GM23248 (cell line): ENCODE measurements at places on chromosomes 11 and 22. TPM values are rescaled to one million over a fixed set of nuclear protein-coding genes. Genes with fewer than 3 reads are reported as not detected.

The SCO2 gene
- 8.4 and 17.5 TPM in 2 replicates for total RNA-seq

DNA sequence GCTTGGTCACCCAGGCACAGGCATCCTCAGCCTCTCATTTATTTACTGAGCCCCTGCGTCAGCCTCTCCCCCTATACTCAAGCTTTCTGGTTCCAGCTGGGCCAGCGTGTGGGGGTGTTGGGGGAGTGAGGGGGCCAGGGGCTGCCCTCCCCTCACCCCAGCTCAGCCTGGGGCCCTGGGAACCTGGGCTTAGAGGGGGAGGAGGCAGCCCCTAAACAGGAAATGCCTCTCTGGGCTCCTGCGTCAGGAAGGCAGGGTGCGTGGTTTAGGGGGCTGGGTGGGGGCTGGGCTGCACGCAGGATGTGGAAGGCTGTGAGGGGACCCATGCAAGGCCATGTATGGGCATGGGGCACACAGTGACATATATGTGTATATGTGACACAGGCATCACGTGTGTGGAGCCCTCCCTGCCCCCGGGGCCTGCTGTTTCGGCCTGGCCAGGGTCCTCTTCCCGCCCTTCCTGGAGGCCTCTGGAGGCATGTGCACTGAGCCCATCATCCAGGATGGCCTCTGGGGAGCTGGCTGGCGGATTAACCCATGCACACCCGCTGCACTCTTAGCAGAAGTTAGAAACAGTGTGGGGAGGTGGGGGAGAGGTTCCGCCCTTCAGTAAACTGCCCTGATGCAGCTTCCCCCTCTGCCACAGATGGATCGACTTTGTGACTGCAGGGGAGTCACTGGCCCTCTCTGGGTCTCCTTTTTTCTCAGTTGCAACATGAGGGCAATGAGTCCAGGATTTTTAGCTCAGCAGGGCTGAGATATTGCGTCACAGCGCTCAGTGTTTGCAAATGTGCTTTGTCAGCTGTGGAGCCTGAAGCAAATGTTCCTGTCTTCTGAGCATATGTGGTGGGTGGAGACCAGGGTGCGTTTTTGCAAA lies 1.1 kb upstream of the CD248 start:
- peaks cover 33% of the 10 kb centered on the region for H3K4me1 ChIP-seq
- H3K27me3 ChIP-seq, result no peaks in the 10 kb centered on the region
- H3K36me3 ChIP-seq, result no peaks in the 10 kb centered on the region
- H3K4me3 ChIP-seq, result peak overlapping the region; percentile 87
- H3K27ac ChIP-seq, result peak overlapping the region; percentile 94

The CARNS1 gene
- 0.38 and 0.43 TPM in 2 replicates for total RNA-seq

DNA sequence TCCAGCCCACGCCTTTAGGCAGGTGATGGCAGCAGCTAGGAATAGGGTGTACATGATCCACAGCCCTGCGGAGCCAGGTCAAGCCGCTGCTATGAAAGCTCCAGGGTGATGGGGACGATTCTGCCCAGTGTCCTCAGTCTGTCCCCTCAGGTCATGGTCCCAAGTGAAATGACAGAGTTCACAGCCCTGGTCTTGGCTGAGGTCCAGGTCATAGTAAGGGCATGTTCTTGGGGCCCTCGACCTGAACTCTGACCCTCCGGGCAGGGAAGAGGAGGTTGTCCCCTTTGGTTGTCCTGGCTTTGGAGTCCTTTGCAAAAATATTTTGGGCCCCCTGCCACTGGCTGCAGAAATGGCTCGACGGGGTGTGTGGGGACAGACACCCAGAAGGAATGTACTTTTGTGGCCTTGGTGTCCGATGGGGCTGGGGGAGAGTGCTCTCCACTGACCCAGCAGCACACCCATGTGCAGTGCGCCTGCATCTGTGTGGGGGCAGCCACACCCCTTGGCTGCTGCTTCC lies 7.3 kb downstream of the C22orf31 start:
- no peaks in the 10 kb centered on the region for H3K36me3 ChIP-seq
- no peak overlapping the region for H3K27ac ChIP-seq
- DNase-seq, result no peak
- H3K4me3 ChIP-seq, result no peak overlapping the region
- no peaks in the 10 kb centered on the region for H3K4me1 ChIP-seq
- no peaks in the 10 kb centered on the region for H3K27me3 ChIP-seq

GRCh38 chr22:19713650-19714311 lies 522 bp upstream of the SEPTIN5 start:
- DNase-seq, result peak; percentile 47
- 0 out of 2 replicates have a peak, but pooled peaks cover 6% of the 10 kb centered on the region for H3K4me1 ChIP-seq
- H3K27me3 ChIP-seq, result no peaks in the 10 kb centered on the region
- no peaks in the 10 kb centered on the region for H3K36me3 ChIP-seq
- H3K4me3 ChIP-seq, result peak overlapping the region; percentile 36
- H3K27ac ChIP-seq, result no peak overlapping the region

DNA sequence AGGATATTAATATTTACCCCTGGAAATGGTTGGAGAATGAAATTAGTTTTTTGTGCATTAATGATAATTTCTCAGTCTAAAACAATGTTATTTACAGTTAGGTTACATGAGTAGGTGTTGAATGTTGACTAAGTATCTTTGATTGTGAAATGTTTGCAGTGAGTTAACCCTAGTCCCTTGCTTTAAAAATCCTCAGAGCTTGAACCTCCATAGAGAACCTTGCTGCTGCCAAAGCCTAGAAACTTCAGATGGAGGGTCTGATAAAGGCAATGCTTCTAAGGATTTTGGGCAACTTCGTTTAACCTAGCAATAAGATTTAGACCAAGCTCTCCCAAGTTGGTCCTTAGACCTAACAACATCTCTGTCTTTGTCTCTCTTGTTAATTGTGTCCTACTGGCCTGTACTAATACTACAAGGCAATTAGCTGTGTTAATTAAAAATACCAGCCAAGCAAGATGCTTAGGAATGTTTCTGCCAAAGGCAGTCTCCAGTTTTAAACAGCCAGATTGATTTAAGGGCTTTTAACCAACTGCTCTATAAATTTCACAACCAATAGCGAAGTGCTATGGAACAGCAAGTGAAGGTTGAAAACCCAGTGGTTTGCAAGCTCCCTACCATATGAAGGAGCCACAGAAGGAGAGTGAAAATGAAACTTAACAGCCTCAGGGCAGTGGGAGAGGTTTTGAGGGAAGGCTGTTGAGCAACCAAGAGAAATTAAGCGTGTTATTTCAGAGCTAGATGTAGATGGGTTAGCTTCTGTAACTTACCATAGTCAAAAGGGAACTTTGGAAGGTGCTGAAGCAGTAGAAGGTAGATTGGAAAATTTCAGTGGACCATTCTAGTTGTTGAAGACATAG lies 295.9 kb upstream of the ANO5 start:
- no peaks in the 10 kb centered on the region for H3K4me1 ChIP-seq
- no peaks in the 10 kb centered on the region for H3K36me3 ChIP-seq
- H3K27ac ChIP-seq, result no peak overlapping the region
- H3K4me3 ChIP-seq, result no peak overlapping the region
- no peak for DNase-seq

GRCh38 chr11:7759010-7759409 lies 37.7 kb downstream of the OR5P2 start:
- no peak overlapping the region for H3K4me3 ChIP-seq
- 0 out of 2 replicates have a peak, but pooled peaks cover 5% of the 10 kb centered on the region for H3K27me3 ChIP-seq
- no peak overlapping the region for H3K27ac ChIP-seq
- DNase-seq, result no peak
- H3K36me3 ChIP-seq, result no peaks in the 10 kb centered on the region

DNA sequence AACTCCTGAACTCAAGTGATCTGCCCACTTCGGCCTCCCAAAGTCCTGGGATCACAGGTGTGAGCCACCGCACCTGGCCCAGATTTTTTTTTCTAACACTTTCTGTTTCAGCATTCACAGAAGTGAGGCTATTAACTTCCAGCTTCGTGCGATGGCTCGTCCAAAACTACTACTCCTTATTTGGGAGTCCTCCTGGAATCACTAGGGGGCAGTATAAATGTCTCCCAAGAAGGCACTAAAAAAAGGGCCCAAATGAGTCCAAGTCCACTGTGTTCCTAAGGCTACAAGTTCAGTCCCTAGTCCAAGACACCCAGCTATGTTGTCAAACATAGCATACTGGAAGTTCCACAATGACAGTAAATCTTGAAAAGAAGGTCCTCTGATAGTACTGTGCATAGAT lies 63.2 kb upstream of the BIRC3 start:
- H3K4me3 ChIP-seq, result no peak overlapping the region
- peaks cover 29% of the 10 kb centered on the region for H3K4me1 ChIP-seq
- H3K27ac ChIP-seq, result no peak overlapping the region
- peak; percentile 32 for DNase-seq
- H3K36me3 ChIP-seq, result no peaks in the 10 kb centered on the region
- no peaks in the 10 kb centered on the region for H3K27me3 ChIP-seq

The OR52I1 gene
- not detected in 2 replicates for total RNA-seq

- no peak overlapping the region for H3K4me3 ChIP-seq
- 0 out of 2 replicates have a peak, but pooled peaks cover 3% of the 10 kb centered on the region for H3K4me1 ChIP-seq
- DNase-seq, result no peak
These were observed 47.2 kb downstream of the GALNT18 start for GRCh38 chr11:11574373-11575287.

The MUC2 gene
- total RNA-seq, result not detected in 2 replicates

DNA sequence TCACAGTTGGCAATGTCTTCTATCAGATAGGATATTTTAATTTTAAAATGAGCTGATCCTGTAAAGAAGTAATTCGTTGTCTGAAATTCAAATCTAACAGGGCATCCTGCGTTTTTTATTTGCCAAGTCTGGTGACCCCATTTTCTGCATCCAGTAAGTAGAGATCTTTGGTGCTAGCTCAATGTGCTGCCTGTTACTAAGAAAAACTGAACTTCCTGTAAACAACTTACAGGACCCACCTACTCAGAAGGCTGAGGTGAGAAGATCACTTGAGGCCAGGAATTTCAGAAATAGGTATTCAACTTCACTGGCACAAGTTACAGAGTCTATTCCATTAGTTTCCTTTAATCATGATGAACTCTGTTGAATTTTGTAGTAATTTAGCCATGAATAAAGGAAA lies 4.0 kb downstream of the ARL14EP start:
- H3K36me3 ChIP-seq, result peaks cover 9% of the 10 kb centered on the region
- DNase-seq, result no peak
- H3K27me3 ChIP-seq, result no peaks in the 10 kb centered on the region
- no peak overlapping the region for H3K27ac ChIP-seq

The MTMR2 gene
- 32.4 and 44.8 TPM in 2 replicates for total RNA-seq

DNA sequence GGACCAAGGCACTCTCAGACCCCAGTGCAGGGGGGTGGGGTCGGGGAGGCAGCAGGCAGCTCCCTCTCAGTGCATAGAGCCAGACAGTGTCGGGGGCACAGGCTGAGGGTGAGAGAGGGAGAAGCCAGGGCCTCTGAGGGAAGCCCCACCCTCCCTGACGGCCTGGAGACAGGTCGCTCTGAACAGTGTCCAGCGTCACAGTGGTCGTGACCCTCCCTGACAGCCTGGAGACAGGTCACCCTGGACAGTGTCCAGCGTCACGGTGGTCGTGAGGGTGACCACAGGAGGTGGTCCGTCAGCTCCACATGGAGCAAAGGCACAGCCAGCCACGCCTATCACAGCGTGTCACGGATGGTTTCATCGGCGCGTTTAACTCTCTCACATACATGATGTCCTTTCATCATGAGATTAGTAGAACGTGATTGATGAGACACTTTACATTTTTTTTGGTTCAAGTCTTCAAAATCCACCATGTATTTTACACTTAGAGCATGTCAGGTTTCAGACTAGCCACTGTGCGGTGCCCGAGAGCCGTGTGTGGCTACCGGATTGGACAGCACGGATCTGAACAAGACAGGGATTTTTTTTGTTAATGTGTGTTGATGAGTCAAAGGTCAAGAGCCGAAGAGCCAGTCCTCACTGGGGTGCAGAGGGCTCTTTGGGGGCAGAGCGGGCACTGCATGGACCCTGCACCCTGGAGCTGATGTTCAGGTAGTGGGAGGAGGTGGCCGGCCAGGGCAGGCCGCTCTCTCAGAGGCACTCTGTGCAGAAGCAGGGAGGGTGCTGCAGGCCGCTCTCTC lies 23.9 kb upstream of the PANX2 start:
- H3K4me1 ChIP-seq, result no peaks in the 10 kb centered on the region
- H3K27ac ChIP-seq, result no peak overlapping the region
- no peak overlapping the region for H3K4me3 ChIP-seq
- DNase-seq, result peak; percentile 42
- H3K27me3 ChIP-seq, result no peaks in the 10 kb centered on the region

GRCh38 chr11:26665946-26666345 lies 55.9 kb downstream of the SLC5A12 start:
- no peak overlapping the region for H3K27ac ChIP-seq
- H3K4me3 ChIP-seq, result no peak overlapping the region
- no peaks in the 10 kb centered on the region for H3K4me1 ChIP-seq
- DNase-seq, result no peak

- DNase-seq, result no peak
- no peaks in the 10 kb centered on the region for H3K27me3 ChIP-seq
- H3K4me3 ChIP-seq, result no peak overlapping the region
- H3K4me1 ChIP-seq, result no peaks in the 10 kb centered on the region
- no peak overlapping the region for H3K27ac ChIP-seq
These were observed 16.7 kb downstream of the INCENP start for GRCh38 chr11:62140304-62141110.

The SLC29A2 gene
- total RNA-seq, result not detected in 2 replicates

GRCh38 chr11:81278991-81279390 lies 1454.7 kb downstream of the FAM181B start:
- H3K4me3 ChIP-seq, result no peak overlapping the region
- H3K36me3 ChIP-seq, result no peaks in the 10 kb centered on the region
- H3K27ac ChIP-seq, result no peak overlapping the region
- H3K27me3 ChIP-seq, result no peaks in the 10 kb centered on the region

GRCh38 chr11:72224564-72225410 lies at the start of gene INPPL1:
INPPL1 (plus strand) TSS chr11:72224767; CDS start chr11:72224985, 218 bp downstream.
- H3K36me3 ChIP-seq, result peaks cover 14% of the 10 kb centered on the region; the same call in 1 of the 2 replicates
- H3K4me3 ChIP-seq, result peak within 1 kb of the TSS; percentile 97
- peaks cover 11% of the 10 kb centered on the region; the same call in 1 of the 2 replicates for H3K4me1 ChIP-seq

DNA sequence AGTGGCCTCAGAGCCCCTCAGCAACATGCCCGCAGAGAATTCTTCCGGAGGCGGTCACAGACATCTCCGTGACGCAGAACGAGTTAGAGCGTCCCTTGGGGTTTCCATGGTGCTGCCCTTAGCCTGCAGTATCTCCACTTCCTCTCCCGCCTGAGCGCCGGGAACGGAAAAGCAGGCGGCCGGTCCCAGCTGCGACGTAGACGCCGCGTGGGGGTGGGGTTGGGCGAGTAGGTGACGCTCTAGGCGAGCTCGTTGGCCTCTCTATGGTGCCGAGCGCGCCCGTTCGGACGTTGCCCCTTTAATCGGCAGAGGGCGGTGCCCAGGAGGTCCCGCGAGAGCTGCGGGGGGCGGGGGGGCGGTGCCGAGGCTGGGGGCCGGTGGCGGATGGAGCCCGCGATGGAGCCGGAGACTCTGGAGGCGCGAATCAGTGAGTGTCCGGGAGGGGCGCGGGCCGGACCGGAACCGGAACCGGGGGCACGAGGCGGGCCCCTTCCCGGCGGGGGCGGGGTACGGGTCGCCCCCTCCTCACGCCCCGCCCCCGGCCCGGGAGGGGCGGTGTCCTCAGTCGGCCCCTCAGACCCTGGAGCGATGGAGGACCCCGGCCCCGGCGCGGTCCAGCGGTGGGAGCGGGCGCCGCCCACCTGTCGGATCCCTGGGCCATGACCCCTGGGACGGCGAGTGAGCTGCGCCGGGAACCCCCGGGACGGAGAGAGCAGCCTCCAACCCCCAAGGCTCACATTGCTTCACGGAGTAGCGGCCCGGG lies at the start of gene GGA1:
Gene GGA1 (plus strand): TSS at position 358 of the 763 bp plus-strand sequence. CDS start 27 bp downstream, at position 385.
- H3K4me1 ChIP-seq, result peaks cover 14% of the 10 kb centered on the region; the same call in 1 of the 2 replicates
- H3K27me3 ChIP-seq, result no peaks in the 10 kb centered on the region
- peak within 1 kb of the TSS; percentile 96 for H3K27ac ChIP-seq

- no peaks in the 10 kb centered on the region for H3K4me1 ChIP-seq
- H3K36me3 ChIP-seq, result no peaks in the 10 kb centered on the region
- H3K27ac ChIP-seq, result no peak overlapping the region
- DNase-seq, result peak; percentile 21
These were observed 361.6 kb downstream of the GUCY1A2 start for GRCh38 chr11:106656646-106657045.

- H3K4me1 ChIP-seq, result peaks cover 17% of the 10 kb centered on the region
- H3K4me3 ChIP-seq, result no peak overlapping the region
These were observed 1415.2 kb upstream of the TENM4 start for GRCh38 chr11:80856066-80856465.
